ENCODE measurements at places on chromosomes 4 and X.

DNA sequence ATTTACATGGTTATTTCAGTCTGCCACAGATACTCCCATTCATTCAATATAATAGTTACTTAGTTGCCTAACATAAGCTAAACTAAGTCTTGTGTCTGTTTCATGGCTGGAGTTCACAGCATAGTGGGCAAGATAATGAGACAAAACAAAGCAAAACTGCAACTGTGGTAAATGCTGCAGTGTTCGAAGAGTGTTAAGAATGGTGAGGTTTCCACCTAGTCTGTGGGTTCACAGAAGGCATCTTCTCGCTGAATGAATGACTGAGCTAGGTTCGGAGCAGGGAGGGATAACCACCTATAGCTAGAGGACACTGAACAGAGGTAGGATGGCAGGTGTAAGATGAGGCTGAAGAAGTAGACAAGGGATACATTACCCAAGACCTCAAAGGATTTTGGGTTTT is 171.0 kb downstream of the FBXW7 start:
- no peak for DNase-seq

- DNase-seq = no peak
Measured at GRCh38 chr4:74794382-74795010, at the start of gene BTC. BTC (minus strand) TSS chr4:74794523; CDS start chr4:74794325, 198 bp downstream.

DNA sequence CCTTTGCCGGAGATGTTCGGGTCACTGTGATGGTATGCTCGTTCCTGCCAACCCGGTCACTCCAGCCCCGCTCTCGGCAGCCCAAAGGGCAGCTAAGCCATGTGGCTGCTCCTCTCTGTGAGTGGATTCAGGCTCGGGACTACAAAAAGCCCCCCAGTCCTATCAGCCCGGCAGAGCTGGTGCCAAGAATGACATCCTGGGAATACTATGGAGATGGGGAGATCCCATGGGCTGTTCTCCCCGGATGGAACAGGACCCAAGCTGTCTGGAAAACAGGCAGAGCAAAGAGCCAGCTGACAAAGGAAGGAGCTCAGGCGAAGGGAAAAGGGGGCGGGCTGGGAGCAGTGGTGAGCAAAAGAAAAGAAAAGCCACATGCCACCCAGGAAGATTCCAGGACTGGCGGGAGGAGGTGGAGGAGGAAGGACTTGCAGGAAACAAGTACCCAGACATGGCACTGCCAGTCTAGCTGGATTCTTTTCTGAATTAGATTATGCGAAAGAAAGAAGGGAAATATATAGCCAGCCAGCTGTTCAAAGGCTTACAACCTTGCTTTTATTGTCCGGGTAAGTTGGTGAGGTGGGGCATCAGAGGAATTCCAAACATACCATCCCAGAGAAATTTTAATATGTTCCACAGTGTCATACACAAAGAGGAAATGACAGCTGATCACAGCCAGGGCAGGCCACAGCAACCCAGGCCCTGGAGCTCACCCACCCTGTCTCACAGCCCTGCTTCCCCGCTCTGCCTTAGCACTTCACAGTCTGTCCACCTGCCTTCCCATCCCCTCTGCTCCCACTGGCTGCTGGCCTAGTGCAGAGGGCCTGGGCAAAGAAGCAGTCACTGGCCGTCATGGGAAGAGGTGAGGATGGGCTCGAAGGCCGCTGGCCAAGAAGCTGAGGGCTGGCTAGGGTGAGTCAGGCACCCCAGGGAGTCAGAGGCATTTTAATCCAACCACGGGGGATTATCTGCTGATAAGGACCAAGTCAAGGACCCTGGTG is 3.4 kb downstream of the NDP start:
- no peak for DNase-seq

DNA sequence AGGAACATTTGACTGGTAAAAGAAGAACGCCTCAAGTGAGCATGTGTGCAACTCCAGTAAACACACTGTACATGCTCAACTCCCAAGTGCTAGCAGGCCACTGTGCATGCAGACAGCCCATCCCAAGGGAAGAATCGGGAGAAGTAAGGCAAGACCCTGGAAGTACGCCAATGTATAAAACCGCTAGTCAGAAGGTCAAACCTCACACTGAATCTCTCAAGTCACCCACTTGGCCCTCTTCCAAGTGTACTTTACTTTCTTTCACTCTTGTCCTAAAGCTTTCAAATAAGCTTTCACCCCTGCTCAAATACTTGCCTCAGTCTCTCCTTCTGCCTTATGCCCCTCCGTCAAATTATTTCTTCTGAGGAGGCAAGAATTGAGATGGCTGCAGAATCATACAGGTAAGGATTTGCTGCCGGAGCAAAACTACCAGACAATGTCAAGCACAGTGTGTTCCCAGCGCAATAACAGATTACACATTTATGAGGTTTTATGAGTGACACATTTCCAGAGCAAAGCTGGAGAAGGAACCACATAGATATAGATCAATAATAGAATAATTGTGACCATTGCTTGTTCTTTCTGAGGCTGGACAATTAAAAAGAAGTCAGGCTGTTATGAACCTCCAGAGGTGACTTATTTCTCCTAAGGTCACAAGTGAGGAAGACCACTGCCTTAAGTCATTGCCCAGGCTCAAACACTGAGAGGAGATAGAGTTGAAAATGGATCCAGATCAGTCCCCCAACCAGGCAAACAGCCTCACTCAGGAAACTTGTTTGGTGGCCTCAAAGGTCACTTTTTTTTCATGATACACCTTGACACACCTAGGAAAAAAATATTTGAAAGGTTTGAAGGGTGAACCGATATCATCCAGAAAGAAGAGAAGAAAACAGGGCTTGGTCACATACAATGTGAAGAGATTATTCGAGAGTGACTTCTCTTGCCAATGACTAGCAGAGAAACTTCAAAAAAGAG is 26.3 kb downstream of the CXCL1 start:
- no peak for DNase-seq

DNA sequence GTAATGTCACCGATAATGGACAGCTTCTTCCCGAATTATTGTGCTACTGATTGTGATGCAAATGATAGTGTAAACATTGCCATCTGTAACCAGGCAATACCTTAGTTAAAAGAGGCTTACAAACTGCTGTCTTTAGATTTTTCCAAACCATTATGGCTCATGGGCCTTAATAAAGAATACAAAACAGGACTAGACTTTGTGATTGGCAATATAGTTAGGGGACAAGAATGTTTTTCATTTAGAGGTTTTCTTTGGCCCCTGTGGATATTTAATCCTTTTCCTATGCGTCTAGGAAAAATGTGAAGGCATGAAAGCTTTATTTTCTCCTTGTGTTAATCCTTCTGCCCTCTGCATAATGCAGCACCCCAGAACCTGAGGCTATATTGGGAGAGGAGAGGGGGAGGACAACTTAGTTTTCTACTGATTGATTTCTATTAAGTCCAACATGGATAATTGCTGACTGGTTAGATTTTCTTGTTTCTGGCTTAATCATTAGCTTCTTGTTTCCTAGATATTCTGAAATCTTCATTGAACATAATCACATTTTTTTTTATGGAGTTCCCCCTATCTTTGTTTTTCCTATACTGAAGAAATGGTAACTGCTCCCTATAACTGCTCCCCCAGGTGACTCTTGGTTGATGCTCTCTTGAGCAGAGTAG is 1.9 kb downstream of the PRPS1 start:
- DNase-seq = no peak

DNA sequence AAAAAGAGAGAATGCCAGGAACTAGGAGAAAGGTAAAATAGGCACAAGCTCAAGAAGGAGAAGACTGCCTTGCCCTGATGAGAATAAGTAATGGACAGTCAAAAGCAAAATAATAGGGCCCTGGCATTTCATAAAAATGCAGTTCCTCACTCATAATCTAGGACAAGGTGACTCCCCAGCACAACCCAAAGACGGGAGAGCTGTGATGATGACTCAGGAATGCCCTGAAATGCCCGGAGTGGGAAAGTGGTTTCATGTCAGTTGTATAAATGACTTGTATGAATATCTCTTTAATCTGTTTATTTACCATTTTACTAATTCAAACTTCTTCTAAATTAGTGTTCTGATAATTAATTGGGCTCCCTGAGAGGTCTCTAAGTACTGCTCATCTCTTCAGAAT is 28.8 kb upstream of the SETD7 start:
- no peak for DNase-seq

- no peak for DNase-seq
Measured at GRCh38 chr4:70496231-70496630, 22.1 kb upstream of the AMTN start.

GRCh38 chr4:139337612-139338011 is 35.3 kb upstream of the NDUFC1 start:
- DNase-seq = no peak

GRCh38 chr4:89511776-89512175 is 204.2 kb upstream of the GPRIN3 start:
- no peak for DNase-seq

- no peak for DNase-seq
Measured at GRCh38 chrX:148815218-148815961, 315.0 kb downstream of the AFF2 start.

GRCh38 chr4:10305816-10306215 is 151.4 kb downstream of the ZNF518B start:
- DNase-seq = no peak

DNA sequence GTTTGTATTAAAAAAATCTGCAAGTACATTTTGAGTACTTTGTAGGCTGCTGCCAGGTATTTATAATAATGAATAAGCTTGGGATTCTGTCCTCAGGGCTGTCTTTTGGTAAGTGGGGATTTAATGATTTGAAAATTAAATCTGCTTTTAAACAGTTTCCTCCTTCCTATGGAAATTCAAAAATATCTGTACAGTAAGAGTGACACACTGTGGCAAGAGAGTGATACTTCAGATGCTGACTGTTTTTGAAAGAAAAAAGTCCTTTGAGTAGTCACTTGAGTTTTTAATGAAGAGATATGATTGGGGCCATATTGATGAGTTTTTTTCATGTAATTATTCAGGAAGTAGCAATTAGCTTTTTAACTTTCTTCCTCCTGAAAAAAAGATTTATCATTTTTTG is 49.2 kb downstream of the SMARCAD1 start:
- no peak for DNase-seq

DNA sequence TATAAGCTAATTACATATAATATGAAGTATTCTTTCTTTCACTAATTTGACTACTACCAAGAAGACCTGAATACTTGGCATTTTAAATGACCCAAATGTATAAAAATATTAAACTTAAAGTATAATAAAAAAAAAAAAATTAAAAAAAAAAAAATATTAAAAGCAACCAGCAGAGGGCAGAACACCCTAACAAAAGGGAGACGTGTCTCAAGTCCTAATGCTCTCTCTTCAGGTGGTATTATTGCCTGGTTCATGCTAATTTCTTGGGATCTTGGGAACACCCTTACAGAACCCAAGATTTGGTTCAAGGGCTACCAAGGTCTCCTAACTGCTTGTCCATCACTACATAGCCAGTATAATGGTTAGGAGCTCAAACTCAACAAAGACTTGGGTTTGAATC is 754.8 kb downstream of the RAB28 start:
- DNase-seq = peak; percentile 13

- no peak for DNase-seq
Measured at GRCh38 chr4:37758226-37758625, 68.3 kb upstream of the PGM2 start.

- DNase-seq = no peak
Measured at GRCh38 chr4:7398104-7398423, 36.7 kb downstream of the PSAPL1 start.

GRCh38 chrX:155259752-155260151 is 4.5 kb downstream of the RAB39B start:
- no peak for DNase-seq

- no peak for DNase-seq
Measured at GRCh38 chr4:94925764-94926347, 168.1 kb downstream of the BMPR1B start.
